ENCODE measurements at places on chromosomes 1 and 21.

DNA sequence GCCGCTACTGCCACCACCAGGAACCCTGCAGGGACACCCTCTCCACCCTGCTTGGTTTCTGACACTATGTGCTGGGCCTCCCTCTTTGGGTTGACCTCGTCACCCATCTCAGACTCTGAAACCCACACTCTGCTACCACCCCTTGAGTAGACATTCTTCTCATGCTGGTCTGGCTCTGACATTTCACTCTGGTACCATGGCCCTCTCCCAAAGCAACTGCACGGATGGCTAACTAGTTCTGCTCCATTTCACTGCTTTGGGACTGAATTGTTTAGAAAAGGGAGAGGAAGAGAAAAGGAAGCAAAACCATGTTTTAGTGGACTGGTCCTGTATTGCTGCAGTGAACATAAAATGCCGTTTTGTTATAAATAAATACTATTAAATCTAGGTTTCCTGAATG, 137.8 kb downstream of the KCNK2 start:
- DNase-seq, result no peak

GRCh38 chr1:7536891-7537591, 234.1 kb upstream of the VAMP3 start:
- no peak for DNase-seq

GRCh38 chr1:34188418-34188817, 11.7 kb downstream of the C1orf94 start:
- no peak for DNase-seq

DNA sequence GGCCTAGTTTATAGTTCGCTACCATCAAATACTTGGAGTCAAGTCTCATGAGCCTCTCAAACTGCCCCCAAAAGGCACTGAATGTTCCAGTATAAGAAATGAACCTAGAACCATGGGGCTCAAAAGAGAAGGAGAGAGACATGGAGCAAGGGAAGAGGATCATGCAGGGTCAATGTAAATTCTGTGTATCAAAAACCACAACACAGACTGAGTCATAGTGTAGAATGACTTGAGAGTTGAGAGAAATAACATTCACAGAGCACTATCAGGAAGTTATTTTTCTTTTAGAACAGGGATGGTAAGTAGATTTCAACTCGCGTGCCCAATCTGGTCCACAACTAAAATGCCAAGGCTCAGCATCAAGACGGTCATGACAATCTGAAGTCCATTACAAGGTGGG, 59.8 kb downstream of the GNG12 start:
- no peak for DNase-seq

DNA sequence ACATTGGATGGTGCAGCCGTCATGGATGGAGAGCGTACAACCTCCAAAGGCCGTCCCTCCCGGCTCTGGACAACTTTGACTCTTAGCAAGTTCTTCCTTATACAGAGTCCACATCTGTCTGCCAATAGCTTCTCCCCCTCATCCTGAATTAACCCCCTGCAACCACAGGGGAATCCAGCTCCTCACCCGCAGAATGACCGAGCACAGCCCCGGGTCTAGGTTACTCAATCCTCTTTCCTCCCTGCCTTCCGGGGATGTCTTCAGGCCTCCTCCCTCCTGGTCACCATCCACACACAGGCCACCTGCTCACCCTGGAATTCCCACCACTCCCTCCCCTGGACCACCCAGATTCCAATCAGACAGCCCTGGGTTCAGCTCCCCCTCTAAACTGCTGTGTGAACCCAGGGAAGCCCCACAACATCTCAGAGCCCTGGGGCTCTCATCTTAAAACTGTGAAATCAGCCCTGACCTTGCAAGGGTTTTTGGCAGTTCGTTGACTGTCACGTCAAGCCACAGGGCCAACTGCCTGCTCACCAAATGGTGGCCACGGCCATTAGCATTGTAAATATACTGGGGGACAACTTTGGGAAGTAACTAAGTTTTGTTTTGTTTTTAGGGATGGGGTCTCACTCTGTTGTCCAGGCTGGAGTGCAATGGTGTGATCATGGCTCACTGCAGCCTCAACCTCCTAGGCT, 54.2 kb downstream of the HSPG2 start:
- DNase-seq, result no peak

DNA sequence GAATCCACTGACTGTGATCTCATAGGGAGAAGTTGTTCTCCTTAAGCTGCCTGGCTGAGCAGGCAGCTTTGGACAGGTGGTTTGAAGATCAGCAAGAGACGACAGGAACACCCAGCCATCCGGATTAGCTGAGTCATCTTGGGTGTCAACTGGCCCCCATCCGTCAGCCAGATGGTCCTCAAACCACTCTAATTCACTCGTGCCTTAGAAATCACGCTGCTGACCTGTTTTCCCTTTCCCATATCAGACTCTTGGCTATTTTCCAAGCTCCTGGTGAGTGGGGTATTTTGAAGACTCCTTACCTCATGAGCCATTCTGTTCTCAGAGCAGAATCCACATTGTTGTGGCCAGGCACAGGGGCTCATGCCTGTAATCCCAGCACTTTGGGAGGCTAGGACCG, 149.1 kb upstream of the L1TD1 start:
- DNase-seq, result no peak

DNA sequence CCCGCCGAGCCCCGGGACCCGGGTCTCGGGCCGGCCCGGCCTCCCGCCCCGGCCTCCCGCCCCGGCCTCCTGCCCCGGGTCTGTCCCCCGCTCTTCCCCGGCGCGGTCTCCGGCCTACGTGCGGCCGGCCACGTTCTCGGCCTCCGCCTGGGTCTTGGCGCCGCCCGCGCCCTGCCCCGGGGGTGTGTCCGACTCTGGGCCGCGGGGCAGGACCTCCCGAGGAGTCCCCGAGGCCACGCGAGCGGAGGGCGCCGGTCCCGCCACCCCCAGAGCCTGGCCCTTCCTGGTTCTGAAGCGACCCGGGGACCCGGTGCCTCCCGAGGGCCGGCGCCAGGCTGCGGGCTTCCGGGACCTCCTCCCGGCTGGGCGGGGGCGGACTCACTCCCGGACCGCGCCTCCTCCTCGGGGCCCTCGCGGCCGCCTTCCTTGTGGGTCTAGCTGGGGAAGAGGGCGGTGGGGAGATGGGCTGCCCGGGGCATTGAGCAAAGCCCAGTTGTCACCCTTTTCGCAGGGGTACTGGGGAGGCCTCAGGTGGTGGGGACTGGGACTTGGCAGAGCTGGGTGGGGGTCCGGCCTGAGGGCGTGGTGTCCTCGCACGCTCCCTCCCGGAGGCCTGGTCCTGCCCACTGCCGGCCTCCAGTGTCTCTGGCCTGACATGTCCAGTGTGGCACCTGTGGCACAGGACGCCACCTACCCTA, 558 bp downstream of the PFKL start:
- DNase-seq, result peak; percentile 82

DNA sequence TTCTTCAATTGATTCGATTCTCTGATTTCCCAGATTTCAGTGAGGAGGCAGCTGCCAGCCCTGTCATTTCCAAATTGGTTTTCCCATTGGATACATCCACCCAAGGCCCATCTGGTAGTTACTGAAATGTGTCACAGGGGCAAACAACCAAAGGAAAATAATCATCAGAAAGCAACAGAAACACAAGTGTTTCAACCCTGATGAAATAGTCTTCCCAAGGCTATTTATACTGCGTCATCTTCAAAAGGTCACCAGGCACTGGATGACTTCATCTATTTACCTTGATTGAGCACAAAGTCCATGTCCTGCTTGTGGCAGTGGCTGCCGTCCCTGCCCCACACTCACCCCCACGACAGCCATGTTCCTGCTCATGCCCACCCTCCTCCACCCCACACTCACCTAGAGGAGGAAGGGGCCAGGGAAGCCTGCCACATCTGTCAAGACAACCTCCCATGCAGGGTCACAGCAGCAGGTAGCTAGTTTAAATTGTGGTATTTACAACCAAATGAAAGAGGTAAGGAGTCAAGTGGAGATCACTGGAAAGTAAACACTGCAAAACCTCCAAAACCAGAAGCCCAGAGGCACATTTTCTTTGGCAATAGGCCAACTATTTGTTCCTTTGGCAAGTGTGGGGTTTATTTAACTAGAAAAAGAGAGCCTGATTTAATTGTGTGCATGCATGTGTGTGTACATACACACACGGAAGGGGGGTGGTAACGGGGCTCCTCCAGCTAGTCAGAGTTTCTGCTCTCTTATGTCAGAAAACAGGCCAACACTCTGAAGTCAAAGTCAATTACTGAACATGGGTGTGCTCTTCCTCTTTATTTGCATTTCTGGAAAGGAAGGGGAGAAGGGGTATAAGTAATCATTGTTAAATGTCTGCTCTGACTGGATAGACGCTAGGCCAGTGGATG, 49.5 kb upstream of the RAB4A start:
- DNase-seq, result no peak

Data from suppressor macrophage (primary cell).